Muscle of arm (tissue), 14 donors: ENCODE measurements at places on chromosomes 4 and X.

DNA sequence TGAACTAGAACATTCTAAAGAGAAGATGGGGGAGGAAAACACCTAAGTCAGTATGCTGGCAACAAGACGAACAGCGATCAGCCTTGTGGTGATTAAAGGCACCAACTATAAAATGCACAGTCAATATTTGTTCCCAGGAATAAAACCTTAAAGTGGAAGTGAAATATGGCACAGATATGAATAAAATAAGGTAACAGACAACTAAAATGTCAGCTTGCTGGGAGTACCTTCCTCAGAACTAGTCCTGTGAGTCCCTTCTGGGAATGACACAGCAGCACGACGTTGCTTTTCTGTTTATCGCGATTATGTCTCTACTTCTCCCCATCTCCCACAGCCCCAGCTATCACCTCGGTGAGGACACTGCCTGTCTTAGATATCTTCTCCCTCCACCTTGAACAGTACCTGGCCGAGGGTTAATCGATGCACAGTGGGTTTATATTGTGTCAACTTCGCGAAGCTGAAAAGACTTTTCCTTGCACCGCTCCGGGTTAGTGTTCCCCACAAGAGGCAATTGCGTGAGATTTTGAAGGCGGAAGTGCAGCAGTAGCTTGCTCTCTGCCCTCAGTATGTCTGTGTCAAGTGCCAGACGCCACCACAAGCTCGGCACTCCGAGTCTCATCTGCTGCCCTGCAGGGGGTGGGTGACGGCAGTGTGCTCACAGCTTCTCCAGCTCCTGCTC, 17.4 kb downstream of the MTNR1A start:
- no peak for DNase-seq

DNA sequence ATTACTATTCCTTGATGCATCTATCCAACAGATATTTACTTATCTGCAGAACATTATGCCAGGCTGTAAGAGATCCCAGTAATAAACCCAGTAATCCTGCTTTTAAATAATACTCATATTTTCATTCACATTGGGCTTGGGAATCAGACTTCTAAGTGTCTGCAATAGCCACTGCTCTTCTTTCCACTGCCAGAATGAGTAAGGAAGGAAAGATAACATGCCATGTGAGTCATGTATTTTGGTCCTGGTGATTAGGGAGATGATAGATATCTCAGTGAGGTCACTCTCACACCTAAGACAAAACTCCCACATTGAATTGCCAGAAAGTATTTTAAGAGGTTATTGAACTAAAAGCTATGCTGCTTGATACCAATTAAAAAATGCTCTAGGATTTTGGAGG, 13.9 kb upstream of the HEPH start:
- DNase-seq = no peak

- DNase-seq = no peak
These were observed 34.3 kb downstream of the METAP1 start for GRCh38 chr4:99029852-99030251.

- DNase-seq = no peak
These were observed 67.2 kb downstream of the TBC1D9 start for GRCh38 chr4:140688711-140689598.

DNA sequence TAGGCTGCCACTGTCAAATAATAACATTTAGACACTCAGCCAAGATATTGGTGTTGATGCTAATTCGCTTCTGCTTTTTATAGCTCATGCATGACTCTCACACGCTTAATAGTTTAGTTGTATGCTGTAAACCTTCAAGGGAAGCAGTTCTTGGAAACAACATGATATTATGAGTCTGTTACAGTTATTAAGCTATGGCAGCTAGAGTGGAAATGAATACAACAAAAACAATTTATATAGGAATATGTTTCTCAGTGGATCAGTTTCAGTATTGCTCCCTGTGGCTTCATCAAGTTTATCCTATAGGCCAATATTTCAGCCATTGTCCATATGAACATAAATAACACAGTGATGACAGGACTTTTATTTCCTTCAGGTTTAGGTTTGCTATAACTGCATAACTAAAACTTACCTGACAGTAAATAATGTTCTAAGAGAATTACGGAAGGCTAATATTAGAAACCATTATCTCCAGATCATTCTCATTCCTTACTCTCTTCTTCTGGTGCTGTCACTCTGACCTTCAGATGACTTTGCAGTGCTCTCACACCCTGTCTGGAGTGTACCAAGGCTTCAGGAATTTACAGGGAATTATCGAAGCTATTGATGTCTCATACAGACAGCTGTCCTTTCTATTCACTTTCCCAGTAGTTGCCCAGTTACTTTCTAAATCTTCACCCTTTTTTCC, 555.0 kb downstream of the ANKRD50 start:
- DNase-seq = peak; percentile 68

GRCh38 chr4:94577136-94577535, 125.4 kb downstream of the PDLIM5 start:
- DNase-seq = peak; percentile 38

GRCh38 chr4:2172627-2173231, 69.2 kb downstream of the HAUS3 start:
- DNase-seq = no peak
